ENCODE measurements at places on chromosomes 5 and 9.

GRCh38 chr5:119390404-119390803, 34.6 kb downstream of the TNFAIP8 start:
- DNase-seq, result no peak

GRCh38 chr9:70607926-70608325, 193.5 kb upstream of the KLF9 start:
- no peak for DNase-seq

GRCh38 chr5:164202338-164202737, 696.9 kb downstream of the MAT2B start:
- DNase-seq, result no peak

GRCh38 chr5:40331616-40332015, 348.1 kb upstream of the PTGER4 start:
- DNase-seq, result no peak

DNA sequence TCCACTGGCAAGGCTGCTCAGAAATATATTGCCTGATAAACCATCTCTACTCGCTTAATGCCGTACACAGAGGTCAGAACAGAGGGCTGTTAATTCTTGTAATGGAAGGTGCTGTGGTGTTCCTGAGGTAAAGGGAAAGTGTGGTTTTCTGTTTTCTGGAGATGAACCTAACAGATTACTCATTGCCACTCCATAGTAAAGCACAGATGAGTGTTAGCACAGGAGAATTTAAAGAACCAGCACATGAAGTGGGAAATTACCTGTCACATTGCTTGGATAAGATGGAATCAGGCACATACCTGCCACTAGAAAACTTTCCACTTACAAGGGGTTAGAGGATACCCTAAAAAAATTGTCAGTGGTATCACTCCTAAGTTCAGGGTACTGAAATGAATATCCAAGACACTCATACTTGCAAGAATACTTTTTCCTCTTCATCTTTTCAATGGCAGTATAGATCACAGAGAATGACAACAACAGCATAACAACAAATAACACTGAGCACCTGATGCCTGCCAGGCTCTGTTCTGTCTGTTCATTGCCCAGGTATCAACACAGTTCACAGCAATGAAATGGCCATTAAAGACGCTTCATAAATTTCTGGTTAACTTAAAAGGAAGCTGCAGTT, 152.9 kb upstream of the GNA14 start:
- no peak for DNase-seq

DNA sequence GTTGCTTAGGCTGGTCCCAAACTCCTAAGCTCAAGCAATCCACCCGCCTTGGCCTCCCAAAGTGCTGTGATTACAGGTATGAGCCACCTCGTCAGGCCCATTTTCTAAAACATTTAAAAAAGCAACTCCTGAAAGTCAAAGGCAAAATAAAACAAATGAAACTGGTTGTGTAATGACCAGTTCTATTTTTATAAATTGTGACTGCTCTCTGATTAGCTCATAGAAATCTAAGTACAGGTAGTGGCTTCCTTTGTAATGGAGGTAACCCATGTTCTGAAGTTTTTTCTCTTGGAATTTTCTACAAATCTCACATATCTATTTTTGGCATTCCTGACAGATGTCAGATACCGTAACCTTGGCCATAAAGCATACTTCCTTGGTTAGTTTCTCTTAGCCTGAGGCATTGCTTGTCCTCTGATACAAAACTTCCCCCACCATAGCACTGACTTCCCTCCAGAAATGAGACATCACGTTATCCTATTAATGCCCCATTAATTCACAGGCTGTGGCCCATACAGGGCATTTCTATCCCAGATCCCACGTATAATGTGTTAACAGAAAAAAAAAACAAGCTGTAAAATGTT, 14.1 kb upstream of the AK3 start:
- DNase-seq, result no peak

DNA sequence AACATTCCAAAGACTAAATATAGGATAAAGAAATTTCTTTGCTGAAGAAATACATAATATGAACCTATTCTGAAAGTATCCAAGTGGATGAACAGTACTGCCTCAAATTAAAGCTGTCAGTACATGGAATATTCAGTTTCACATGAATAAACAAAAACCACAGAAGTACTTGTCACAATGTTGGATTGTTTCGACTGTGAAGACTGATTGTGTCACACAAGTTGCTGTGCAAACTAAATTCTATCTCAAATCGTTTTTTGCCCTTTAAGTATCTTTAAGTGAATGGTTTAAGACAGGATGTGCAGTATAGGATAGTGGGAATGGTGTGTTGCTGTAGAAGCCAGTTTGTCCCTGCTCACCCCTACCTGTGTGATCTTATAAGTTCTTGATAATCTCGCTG, 137.4 kb upstream of the OTULINL start:
- DNase-seq, result no peak

DNA sequence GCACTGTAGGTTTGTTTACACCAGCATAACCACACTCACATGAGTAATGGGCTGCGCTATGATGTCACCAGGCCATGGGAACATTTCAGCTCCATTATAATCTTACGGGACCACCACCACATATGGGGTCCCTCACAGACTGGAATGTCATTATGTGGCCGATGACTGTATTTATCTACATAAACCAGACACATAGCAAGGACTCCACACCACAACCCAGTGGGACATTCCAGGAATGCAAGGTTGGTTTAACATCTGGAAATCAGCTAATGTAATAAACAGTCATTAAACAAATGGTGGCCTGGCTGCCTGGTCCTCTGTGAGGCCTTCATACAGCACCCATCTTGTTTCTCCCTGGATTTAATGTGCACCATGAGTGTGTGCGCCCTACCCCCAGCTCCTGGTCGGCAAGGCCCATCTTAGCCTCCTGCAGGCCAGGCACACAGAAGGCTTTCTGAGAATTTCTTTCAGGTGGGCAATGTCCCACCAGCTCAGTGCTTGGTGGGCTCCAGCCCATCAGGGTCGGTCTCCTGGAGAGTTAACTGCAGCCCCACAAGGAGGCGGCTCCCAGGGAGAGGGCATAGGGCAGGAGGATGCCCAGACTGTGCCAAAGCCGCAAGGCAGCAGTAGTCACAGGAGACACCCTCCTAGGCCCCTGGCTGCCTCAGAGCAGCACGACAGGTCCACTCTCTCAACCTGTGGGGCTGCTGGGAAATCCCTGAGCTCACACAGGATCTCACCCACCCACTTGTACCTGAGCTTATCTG, 35.9 kb upstream of the SARDH start:
- no peak for DNase-seq

DNA sequence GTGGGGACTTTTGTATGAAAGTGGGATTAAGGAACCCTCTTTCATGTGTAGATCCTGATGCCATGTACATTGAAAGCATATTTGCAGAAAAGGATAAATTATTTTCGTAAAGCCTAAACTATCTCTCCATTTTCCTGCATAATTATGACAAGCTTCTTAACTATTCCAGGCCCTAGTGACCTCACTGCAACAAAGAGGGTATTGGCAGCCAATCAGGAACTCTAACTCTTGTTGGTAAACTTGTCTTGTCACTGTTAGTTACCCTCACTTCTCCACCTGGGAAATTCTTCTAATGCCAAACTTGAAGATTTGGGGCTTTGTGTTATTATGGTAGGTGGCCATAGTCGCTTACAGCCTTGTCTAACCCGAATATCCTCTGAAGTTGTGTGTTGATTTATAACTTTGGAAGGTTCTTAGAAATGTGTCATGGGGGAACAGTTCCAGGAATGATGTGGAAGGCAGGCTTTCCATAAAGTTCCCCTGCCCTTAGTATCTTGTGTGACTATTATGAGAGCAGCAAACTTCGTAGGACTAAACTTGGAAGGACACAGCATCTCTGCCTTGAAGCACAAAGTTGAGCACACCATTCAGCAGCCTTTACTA, 52.5 kb downstream of the IQGAP2 start:
- no peak for DNase-seq

DNA sequence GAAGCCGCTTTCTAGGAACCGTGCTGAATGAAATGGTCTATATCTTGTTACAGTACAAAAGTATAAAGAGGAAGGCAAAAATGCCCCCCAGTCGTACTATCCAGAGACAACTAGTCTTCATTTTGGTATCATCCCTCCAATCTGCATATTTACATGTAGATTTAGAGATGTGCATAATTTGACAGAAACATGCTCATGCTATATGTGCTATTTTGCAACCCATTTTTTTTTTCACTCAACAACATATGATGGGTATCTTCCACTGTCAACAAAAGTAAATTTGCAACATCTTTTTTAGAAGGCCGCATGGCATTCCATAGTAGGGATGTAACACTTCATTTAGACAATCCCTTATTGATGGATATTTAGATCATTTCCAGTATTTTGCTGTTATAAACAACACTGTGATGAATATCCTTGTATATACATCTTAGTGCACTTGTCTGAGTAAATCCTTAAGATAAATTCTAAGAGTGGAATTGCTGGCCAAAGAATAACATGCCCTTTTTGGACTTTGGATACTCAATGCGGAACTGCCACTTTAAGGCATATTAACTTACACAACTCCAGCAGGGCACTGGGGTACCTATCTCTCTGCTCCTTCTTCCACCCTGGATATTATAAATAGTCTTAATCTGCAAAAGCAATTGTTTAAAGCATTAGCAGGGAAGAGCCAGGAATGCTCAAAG, 71.1 kb upstream of the SH3PXD2B start:
- no peak for DNase-seq

DNA sequence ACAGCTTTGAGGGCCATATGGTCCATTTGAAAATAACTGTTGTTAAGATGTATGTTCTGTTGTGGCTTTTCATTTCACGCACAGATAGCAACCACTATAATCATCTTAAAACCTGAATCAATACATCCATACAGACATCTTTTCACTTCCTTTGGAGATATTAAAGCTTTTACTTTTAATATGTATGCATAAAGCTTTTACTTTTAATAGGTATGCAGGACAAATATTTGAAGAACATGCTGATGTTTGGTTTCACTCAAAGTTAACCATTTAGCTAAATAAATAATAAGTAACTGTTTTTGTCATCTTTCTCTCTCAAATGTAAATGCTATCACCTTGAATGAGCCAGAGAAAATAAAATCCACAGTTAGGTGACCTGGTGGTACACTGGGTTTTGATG, 108.6 kb downstream of the OXCT1 start:
- DNase-seq, result no peak

DNA sequence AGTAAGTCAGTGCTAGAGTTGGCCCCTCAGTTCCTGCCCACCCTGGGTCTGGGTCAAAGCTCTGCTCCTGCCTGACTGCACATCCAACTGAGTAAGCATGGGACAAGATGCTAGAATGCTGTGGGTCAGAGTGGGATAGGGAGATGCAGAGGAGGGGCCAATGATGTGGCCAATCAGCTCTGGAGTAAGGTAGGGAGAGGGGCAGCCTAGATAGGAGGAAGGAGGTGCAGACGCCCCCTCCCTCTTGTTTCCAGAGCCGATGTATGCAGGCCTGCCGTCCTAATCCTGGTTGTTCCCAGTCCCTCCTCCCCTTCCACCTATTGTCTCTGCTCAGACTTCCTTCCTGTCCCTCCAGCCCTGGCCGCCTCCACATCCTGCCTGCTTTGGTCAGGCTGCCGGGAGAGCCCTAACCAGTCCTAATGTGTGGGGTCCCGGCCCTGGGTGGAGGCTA, 1.3 kb downstream of the ARAP3 start:
- DNase-seq, result no peak

DNA sequence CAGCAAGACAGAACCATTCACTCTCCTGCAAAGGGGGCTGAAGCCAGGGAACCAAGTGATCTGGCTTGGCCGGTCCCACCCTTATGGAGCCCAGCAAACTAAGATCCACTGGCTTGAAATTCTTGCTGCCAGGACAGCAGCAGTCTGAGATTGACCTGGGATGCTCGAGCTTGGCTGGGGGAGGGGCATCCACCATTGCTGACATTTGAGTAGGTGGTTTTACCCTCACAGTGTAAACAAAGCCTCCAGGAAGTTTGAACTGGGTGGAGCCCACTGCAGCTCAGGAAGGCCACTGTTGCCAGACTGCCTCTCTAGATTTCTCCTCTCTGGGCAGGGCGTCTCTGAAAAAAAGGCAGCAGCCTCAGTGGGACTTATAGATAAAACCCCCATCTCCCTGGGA, 60.5 kb downstream of the TNFSF8 start:
- no peak for DNase-seq

- no peak for DNase-seq
These were observed 1.4 kb upstream of the CTXN3 start for GRCh38 chr5:127647361-127647958.

DNA sequence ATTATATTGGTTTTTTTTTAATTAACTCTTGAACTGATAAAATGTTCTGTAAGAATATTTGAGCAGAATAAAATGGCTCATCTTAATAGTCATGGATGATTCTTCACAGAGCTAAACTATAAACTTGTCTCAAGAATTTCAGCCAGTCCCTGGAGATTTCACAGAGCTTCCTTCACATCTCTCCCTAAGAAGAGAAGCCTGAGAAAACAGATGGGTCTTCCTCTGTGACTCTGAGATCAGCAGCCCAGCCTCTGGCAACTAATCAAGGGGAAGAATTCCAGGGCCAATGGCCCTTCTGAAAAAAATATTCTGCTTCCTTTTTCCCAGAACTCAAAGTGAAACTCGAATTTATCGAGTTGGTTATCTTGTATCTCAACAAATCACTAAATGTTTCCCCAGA, 122.2 kb upstream of the ITGA1 start:
- DNase-seq, result no peak

DNA sequence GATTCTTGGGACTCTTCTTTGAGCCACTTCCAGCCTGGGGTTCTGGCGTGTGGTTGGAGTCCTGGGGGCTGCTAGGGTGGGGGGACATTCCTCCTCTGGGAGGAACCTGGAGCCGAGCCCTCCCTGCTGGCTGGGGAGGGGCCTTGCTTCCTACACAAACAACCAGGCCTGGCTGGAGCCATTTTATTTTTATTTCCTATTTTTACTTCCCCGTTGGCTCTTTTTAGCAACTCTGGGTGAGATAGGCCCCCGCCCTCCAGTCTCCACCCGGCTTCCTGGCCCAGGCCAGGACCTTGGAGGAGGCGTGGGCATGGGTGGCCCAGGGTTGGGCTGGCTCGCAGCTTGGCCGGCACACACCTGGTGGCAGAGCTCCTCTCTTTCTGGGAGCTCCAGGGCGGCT, 15.1 kb downstream of the RXRA start:
- no peak for DNase-seq

- peak; percentile 6 for DNase-seq
These were observed 107.3 kb downstream of the ZDHHC21 start for GRCh38 chr9:14585730-14586473.

- DNase-seq, result peak; percentile 28
These were observed 244.7 kb downstream of the PIK3R1 start for GRCh38 chr5:68460147-68460798.

- DNase-seq, result no peak
These were observed 1564.4 kb downstream of the EFNA5 start for GRCh38 chr5:106106384-106106783.

- peak; percentile 47 for DNase-seq
These were observed 77.5 kb upstream of the IFNE start for GRCh38 chr9:21559402-21560280.

DNA sequence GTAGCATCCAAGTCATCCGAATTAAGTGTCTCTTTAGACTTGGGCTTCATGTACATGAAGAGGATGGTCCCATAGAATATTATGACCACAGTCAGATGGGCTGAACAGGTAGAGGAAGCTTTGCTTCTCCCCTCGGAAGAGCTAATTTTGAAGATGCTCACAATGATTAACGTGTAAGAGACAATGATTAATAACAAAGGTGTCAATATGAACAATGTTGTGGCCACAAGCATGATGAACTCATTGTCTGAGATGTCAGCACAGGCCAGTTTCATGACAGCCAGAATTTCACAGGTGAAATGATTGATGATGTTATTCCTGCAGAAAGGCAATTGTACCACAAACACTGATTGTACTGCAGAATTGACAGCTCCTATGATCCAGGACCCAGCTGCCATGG, 626 bp downstream of the OR13C2 start:
- DNase-seq, result no peak
